ENCODE measurements at places on chromosomes 7 and 10.

DNA sequence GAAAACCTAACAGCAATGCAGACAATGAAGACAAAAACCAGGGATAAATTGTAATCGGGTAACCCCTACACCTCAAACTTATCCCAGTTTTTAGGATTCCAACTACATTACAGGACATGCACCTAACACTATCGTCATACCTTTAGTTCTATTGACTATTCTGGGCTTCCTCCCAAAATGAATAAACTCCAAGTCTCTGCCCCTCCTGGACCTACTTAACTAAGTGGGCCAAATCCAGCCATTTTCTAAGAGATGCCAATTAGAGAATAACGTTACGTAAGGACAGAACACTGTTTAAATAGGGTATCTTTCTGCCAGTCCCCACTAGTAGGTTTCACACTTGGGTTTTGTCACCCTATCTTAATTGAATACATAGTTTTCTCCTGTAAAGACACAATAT, 253.1 kb upstream of the MKLN1 start:
- no peak for DNase-seq

DNA sequence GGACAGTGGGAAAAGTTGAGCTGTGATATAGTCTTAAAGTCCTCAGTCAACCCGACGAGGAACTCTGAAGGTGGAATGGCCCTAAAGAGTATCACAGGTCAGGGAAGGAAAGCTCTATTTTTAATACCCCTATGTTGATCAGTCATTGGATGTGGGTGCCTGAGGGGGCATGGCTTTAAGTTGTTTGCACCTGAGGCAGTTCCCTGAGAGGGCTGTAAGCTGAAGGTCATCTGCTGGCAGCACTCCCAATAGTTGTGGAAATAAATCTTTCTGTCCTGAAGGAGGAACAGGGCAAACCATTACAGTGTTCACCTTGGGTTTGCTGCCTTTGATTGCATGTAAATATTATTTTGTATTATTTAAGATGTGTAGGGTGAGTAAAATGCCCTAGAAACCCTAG, 17.8 kb upstream of the C1GALT1 start:
- DNase-seq, result no peak

GRCh38 chr7:1664711-1665548, 5.1 kb upstream of the ELFN1 start:
- DNase-seq, result no peak

DNA sequence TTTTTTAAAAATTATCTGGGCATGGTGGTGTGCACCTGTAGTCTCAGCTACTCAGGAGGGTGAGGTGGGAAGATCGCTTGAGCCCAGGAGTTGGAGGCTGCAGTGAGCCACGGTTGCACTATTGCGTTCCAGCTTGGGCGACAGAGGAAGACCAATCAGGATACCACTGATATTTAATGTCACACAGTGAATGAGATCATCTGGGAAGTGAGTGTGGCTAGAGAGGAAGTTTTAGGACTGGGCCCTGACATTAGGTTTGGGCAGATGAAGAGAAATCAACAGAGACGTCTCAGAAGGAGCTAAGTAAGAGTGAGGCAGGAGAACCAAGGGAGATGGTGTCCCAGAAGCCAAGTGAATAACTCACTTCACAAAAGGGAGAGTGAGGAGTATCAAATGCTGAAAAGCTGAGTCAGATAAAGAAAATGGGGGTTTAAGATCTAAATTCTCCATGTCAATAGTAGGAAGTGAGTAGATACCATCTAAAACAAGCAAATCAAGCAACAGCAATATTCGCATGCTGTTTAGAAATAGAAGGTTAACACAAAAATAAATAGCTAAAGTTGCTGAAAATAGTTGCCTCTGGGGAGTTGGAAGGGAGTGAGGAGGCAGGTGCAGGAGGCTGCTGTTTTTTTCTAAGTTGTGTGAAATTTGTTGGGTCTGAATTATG, 11.5 kb downstream of the PILRA start:
- no peak for DNase-seq

DNA sequence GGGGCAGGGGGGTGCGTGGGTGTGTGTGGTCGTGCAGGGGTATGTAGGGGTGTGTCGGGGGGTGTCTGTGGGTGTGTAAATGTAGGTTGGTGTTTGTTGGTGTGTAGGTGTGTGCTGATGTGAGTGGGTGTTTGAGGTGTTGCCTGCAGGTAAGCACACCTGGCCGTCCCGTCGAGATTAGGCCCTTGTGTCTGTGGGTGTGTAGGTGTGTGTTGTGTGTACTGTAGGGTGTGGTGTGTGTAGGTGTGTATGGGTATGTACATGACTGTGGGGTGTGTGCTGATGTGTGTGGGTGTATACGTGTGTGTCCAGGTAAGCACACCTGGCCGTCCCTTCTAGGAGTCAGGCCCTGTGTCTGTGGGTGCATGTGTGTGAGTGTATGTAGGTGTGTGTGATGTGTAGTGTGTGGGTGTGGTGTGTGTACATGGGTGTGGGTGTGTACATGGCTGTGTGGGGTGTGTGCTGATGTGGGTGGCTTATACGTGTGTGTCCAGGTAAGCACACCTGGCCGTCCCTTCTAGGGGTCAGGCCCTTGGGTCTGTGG, 15.8 kb downstream of the FAM20C start:
- no peak for DNase-seq

GRCh38 chr10:104434601-104435000, 81.0 kb downstream of the CFAP58 start:
- no peak for DNase-seq

- no peak for DNase-seq
Observed at GRCh38 chr7:77778535-77778934, 19.7 kb downstream of the TMEM60 start.

GRCh38 chr7:46369933-46370654, 449.0 kb upstream of the IGFBP3 start:
- DNase-seq, result peak; percentile 71

GRCh38 chr10:119357412-119358151, 150.2 kb downstream of the GRK5 start:
- DNase-seq, result no peak
